ENCODE measurements at places on chromosomes 1 and 21.

DNA sequence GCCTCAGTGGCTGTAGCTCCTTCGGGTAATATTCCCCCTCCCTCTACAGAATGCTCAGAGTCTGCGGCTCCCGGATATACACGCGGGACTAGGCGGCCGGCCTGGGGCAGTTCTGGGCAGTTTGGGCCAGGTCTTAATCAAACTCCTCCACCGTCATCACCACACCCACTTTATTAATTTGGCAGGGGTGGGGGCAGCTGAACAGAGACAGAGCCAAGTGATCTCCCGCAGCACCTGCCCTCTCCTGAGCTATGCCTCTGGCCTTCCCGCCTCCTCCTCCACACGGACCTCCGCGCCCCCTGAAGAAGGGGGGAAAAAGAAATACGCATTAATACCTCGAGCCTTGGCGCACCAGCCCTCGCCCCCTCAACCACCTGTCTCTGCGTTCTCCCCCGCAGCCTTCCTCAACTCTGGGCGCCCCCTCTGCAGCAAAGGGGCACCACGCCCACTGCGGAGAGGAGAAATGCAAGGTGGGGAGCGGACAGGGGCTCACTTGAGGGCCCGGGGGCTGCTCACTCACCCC lies 42.6 kb downstream of the CD34 start:
- DNase-seq, result no peak

GRCh38 chr1:107879927-107880326 lies 85.1 kb downstream of the VAV3 start:
- DNase-seq, result no peak

GRCh38 chr1:72942008-72942407 lies 659.7 kb upstream of the NEGR1 start:
- DNase-seq, result peak; percentile 23

- DNase-seq, result no peak
Observed at GRCh38 chr21:33800753-33801423, 114.7 kb downstream of the ATP5PO start.
